ENCODE measurements at places on chromosomes 1 and 21.

DNA sequence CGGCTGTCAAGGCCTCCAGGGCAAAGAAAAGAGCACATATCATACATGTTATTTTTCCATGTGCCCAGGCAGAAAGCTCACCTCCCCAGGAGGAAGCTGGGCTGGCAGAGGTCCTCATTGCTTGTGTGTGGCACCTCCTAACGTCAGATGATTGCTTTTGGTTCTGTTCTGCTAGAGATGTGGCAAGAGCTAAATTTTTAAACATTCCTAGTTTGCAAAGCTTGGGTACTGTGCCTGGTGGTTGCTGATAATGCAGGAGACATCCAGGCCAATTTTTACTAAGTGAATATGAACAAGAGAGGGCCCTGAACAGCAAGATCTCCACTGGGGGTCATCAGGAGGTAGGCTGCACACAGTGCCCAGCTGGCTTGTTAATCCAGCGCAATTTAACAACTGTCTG is 93.9 kb downstream of the TBX19 start:
- no peak for DNase-seq

DNA sequence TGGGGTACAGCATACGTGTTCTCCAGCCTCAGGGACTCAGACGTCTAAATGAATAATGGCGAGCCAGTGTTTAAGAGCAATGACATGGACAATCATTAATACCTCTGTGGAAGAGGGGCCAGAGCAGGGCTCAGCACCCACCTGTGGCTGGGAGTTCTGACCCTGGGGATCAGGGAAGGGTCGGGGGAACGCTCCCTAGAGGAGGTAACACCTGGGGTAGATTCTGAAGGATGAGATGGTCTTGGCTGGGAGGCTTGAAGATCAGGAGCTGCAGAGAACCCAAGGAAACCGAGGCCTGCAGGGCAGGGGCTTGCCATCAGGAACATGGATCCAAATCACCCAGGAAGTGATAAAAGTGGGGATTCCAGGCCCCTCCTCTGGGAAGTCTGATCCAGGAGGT is 138.2 kb upstream of the RUNX3 start:
- DNase-seq = no peak

- DNase-seq = no peak
These were observed 44.0 kb upstream of the NTPCR start for GRCh38 chr1:232906441-232906840.

DNA sequence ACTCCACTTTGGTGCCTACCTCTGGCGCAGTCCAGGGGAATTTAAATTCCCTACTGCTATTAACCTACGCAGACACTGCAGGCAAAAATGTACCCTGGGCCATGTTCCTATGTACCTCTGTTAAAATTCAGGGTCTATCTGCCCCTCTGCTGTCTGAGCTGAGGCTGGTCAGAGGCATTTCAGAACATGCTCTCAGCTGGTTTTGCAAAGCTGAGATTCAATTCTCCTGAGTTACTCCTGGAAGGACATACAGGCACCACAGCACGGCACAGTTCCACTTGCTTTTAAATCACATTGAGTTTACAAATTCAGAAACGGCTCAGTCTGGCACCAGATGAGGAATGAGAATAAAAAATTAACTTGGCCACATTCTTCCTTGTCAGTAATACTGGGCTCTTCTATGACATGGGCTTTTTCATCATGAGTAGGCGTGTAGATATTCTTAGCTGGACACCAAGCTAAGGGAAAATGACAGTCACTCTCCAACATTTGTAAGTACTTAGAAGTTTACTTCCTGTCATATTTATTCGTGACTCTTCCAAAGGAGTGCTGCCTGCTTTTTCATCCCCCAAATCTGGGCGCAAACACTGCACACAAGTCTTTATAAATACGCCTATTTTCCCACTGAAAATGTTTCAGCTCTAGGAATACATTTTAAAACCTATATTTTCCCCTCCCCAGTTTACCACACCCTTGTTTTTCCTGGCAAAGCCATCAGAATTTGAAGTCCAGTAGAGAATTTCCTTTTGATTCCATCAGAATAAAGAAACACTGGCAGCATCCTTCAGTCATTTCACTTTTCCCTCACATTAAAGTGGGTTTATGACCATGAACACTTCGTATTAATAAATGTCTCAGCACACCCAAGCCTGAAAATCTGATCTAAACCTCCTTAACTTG is 1.9 kb downstream of the C1orf198 start:
- DNase-seq = peak; percentile 37

- DNase-seq = peak; percentile 100
These were observed 49.0 kb downstream of the JAK1 start for GRCh38 chr1:64917328-64917861.

All from fibroblast of upper back skin (primary cell).